ENCODE measurements at places on chromosomes 1 and 21.

- peak; percentile 19 for DNase-seq
Measured at GRCh38 chr21:35136106-35136505, 87.0 kb upstream of the RUNX1 start.

DNA sequence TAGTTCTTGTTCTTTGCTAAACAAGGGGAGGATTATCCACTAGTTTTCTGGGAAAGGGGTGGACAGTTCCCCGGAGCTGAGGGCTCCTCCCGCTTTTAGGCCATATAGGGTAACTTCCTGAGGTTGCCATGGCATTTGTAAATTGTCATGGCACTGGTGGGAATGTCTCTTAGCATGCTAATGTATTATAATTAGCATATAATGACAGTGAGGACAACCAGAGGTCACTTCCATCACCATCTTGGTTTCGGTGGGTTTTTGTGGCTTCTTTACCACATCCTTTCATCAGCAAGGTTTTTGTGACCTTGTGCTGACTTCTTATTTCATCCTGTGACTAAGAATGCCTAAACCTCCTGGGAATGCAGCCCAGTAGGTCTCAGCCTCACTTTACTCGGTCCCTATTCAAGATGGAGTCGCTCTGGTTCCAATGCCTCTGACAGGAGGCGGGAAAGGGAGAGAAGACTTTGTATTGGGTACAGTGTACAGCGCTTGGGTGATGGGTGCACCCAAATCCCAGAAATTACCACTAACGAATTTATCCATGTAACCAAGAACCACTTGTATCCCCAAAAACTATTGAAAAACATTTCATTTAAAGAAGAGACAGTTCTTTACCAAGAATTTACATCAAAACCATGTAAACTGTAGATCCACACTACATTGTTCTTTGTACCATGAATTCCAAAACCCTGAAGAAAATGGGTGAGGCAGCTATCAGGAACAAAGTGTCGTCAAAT, 8.7 kb upstream of the SLC2A5 start:
- no peak for DNase-seq

GRCh38 chr1:42177541-42177981, 13.0 kb upstream of the GUCA2A start:
- no peak for DNase-seq

DNA sequence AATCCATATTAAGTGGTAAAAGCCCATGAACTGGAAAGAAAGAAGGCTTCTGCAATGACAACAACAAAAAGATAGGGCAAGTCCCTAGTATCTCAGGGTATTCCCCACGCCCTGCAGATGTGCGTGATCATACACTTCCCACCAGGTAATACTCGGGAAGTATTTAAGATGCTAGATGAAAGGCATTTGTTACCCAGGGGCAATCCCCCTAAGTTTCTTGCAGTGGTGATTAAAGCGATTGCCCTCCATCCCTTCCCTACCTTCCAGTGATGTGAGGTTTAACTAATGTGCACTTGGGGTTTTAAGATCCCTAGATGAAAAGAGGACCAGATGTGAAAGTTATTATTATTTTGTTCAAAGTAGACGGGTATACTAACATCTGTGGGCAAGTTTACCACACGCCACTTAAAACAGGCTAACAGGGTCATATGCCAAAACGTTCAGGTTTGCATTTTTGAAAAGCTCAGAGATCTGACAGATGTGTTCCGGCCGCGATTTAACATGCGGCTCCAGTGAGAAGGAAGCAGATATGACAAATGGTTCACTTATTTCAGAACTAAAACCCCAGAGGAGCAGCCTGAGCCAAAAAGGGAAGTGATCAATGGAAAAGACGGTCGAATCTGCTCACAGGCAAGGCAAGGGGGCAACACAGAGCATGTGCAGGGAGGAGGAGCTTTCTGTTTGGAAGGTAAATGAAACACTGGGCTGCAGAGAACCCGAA, 17.4 kb downstream of the TIAM1 start:
- DNase-seq, result peak; percentile 21

- DNase-seq, result no peak
Measured at GRCh38 chr1:64421377-64421776, 48.6 kb upstream of the CACHD1 start.

DNA sequence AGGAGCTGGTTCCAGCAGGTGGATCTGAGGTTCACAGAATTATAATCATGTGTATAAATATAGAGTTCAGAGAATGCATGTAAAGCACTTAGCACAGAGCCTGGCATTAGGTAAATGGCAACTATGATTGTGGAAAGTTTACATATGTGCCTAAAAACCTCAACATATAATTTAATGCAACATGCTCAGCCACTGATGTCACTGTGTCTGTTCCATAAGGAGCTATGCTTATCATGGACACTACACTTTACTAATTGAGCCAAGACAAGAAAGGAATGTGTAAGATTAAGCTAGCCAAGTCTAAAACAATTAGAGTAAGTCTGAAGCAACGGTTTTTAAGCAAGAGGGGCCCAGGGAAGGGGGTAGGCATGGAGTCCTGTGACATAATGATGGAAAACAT, 61.5 kb downstream of the GNG12 start:
- no peak for DNase-seq

DNA sequence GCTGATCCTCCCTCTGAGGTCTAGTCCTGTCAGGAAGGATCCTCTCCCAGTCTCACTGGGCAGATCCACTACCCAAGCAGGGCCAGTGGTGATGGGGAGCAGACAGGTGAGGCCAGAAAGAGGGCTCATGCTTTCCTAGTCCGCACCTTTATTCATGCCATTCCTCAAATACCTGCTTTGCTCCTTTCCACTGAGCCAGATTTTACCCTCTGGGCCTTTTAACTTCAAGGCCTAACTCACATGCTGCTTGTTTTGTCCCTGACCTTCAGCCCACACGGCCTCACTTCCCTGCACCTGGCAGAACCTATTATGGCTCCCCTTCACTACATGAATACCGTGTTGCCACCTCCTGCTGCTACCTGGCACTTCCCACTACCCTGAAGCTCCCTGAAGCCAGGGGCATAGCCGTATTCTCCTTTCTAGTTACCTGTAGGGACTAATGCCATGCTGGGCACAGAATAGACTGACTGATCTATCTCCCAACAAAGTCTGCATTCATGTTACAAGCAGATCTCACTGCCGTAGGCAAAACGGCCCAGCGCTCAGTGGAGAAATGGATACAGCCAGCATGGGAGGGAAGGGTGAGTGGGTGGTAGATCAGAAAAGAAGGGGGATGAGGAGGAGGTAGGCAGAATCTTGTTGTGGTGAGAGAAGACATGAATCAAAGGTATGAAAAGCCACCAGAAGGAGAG, 36.1 kb upstream of the GOLT1A start:
- no peak for DNase-seq

- peak; percentile 50 for DNase-seq
Measured at GRCh38 chr1:43783671-43784205, 76.4 kb downstream of the ST3GAL3 start.

GRCh38 chr1:176717066-176717750, 254.2 kb downstream of the PAPPA2 start:
- DNase-seq, result peak; percentile 77

DNA sequence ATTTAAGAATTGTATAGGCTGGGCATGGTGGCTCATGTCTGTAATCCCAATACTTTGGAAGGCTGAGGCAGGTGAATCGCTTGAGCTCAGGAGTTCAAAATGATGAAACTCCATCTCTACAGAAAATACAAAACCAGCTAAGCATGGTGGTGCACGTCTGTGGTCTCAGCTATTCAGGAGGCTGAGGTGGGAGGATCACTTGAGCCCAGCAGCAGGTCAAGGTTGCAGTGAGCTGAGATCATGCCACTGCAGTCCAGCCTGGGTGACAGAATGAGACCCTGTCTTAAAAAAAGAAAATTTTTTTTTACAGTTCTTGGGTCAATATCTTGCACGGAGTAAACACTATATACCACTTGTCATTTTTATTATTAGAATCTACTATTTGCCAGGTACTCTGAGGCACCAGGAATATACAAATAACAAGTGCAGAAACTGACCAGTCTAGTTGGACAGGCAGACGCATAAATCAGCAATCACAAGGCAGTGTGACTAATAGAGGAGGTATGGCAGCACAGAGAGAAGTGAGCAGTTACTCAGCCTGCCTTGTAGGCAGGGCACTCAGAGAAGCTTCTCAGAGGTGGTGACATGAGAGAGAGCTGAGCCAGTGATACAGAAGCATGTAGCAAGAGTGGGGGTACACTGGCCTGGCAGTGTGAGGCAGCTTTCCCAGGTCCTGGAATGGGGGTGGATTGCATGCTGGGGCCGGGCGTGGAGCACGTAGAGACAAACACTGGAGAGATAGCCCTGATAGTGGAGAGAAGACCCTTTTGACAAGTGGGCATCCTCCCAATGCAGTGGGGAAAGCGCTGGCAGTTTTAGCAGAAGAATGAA, 8.0 kb downstream of the PHLDA3 start:
- no peak for DNase-seq

DNA sequence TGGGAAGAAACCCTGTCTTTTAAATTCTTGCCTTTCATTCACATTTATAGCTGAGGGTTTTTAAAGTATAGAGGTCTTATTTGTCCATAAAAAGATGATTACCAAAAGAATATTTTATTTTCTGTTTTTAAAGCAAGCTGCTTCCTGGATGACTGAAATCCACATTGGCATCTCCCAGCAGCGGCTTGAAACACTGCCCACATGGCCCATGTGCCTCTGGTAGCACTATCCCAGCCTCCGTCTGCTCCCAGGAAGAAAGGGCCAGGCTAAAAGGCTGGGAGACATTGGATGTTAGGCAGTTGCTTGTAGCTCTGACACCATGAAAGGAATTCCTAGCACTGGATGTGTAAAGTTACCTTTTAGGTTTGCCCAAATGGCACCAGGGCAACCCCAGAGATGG, 169.9 kb upstream of the CACNA1E start:
- DNase-seq, result no peak

- DNase-seq, result no peak
Measured at GRCh38 chr1:207818971-207819451, 67.2 kb downstream of the CD46 start.

DNA sequence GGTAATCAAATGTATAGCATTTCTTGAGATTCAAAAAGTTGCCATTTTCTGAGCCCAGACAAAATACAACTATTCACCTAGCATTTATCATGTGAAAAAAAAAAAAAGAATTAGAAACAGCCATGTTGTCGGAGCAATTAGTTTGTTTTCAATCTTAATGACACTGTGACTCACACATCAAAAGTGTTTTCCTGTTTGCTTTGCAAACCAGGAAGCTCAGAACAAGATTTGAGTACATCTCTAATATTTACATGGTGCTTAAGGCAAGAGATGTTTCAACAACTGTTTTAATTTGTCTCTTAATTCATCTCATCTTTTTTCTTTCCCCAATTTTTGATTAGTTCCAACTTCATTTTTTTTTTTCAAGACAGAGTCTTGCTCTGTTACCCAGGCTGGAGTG, 62.5 kb upstream of the CAPZB start:
- no peak for DNase-seq

DNA sequence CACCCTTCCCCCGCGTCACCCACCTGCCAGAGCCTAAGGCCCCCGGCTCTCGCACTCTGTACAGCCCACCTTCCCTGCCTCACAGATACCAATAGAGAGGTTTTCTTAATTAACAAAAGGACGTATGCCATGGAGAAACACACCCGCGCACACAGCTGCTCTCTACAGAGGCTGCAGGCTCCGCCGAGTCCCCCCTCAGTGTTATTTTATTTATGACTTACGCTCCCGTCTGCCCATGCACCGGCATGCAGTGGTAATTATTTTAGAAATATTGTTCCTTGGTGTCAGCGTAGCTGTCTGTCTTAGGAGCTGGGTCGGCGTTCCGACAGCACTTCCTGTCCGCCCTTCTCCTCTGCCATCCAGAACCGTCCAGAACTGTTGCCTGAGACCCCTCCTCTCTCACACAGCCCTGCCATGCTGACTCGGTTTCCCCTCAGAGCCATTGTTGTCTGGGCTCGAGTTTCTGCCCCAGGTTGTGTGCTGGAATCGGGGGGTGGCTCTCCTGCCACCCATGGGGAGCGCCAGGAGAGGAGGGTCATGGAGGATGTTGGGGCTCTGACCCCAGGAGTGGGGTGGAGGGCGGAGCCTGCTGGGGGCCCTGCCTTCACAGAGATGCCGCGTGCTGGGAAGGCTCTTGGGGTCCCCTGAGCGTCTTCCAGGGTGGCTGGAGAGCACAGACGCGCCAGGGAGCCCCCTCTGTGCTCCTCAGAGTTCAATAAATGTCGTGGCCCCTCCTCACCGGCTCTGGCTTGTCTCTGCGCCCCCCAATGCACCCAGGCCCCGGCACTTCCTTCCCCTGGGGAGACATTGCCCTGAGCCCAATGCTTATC, 39.6 kb upstream of the COL6A1 start:
- no peak for DNase-seq

DNA sequence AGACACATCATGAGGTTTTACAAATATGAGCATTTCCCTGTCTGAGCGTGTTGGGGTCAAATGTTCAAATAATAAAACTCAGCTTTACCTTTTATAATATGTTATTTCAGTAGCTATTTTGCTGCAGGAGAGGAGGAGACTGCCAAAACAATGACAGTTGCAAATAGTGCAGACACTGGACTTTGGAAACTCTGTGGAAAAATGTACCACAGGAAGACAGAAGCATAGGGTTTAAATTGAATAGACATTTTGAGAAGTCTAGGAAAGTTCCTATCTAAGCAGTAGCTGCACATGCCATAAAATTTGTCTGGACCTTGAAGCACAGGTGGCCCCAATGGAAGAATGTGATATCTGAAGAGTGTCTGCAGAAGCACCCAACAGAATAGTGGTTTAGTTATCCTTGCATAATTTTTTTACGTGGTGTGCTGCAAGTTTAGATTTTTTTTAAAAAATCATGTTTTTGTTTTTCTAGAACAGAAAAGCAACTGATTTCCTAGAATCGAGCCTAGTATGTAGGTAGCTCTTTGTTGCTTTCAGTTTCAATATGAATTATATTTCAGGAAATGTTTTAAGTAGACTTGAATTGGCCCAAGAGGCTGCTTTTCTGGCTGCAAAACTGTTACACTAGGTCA, 14.0 kb upstream of the GBP5 start:
- DNase-seq, result peak; percentile 90

DNA sequence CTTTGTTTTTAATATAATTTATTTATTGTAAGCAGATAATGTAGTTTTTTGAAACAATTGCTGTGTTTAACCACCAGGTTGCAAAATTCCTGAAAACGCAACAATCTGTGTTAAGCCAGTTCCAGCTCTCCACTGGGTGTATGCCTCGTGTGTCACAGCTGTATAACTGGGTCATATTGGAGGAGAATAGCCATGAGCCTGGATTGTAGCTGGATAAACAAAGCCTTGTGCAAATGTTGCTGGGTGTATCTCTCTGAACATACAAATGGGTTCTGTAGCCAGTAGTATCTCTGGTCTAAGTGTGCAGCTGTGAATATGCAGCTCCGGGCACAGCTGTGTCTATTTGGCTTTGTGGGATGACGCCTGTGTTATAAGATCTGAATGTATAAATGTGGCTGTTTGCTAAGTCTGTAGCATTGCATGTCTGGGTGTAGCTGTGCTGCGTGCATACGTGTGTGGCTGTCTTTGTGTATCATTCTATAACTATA, 2.8 kb downstream of the TCEA3 start:
- no peak for DNase-seq

GRCh38 chr21:31874812-31875212, 2.0 kb downstream of the HUNK start:
- no peak for DNase-seq

GRCh38 chr21:43893536-43894205, 28.6 kb downstream of the AGPAT3 start:
- DNase-seq, result peak; percentile 41

GRCh38 chr1:93964096-93964776, 55.0 kb upstream of the GCLM start:
- no peak for DNase-seq

Data from OCI-M1 (cell line).